A172 (cell line): ENCODE measurements at places on chromosomes 2 and 18. TPM values are rescaled to one million over a fixed set of nuclear protein-coding genes. Genes with fewer than 3 reads are reported as not detected.

DNA sequence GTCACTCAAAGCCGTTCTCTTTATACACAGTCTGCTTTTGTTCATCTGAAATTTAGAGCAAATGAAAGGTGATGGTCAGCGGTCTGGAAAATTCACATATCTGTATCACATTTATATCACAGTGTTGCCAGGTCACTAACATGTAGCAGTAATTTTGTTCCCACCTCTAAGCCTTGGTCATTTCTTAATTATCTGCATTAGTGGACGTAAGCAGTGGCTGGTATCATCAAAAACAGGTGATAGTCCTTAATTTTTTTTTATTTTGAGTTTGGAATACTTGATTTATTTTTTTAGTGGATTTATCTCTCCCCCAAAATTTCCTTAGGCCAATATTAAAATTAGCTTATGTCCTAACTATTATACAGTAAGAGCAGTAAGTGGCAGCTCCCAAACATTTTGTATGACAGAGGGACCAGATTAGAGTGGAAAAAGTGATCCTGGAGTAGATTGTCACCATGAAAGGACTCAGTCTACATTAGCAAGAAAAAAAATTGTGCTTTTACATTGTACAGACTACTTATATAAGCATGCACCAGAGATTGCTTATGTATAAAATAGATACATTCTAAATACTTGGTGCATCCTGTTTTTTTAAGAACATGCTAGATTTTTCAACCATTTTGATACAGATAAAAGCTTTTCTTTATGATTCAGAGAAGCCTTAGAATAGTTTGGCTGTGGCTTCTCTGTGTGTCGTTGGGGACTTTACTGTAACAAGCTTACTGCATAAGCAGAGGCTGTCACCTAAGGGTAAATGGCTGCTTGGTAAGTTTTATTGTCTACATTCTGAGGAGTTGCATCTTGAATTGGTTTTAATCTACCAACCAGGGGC lies 65.0 kb downstream of the MAPRE2 start:
- DNase-seq, result no peak

DNA sequence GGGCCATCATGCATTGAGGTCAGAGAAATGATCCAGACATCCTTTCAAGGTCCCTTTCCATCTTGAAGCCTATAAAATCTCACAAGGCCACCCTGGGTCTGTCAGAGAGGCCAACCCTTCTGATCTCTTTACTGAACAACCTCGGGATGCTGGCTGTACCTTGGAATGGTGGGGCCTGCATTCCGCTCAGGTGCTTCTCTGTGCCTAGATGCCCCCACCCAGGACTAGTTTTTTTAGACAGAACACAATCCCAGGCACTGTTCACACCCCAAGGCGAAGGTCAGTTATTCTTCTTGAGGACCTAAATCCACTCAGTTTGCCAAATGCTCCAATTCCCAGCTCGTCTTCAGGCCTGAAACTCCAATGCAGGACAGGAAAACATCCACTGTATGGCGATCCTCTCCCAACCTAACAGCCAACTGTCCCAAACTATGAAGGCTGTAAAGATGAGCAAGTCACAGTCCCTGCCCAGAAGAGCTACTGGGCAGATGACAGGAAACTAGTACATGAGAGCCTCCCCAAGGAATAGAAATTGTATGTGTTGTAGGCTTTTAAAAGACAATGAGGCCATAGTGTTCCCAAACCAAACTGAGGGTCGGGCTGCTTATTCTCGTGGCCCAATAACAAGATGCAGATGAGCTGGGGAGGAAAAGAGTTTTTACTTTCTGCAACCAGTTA lies 154.4 kb upstream of the ACAA2 start:
- no peak for DNase-seq

DNA sequence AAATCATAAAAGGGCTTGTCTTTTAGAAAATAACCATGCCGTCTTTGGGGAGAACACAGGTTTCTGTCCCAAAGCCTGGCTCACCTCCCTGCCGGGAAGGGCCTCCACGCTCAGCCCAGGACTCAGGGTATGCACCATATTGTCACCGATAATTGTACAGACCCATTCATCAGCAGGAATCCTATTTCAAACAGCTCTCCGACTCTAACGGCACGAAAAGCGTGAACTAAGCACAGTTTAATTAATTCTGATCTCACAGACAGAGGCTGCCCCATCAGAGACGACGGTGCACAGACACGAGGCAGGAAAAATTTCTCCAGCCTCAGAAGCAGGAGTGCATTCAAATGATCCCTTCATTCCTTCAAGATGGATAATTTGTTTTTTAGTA lies 276.2 kb downstream of the MYCN start:
- DNase-seq, result no peak

DNA sequence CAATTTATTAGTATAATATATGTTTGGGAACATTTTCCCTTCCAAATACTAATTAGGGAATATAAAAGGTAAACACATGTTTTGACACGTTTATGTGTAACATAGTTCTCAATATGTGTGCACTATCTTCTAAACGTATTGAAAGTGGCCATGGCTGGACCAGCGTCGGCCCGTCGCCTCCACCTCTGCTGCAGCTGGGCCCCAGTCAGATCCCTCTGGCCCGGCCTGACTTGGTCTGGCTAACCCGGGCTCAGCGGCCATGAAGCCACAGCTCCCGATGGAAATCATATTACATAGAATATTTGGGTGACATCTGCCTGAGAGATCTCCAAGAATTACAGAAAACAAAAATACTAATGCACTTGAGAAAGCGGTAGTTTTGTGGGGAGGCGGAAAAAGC lies 474.4 kb upstream of the CDH2 start:
- no peak for DNase-seq

DNA sequence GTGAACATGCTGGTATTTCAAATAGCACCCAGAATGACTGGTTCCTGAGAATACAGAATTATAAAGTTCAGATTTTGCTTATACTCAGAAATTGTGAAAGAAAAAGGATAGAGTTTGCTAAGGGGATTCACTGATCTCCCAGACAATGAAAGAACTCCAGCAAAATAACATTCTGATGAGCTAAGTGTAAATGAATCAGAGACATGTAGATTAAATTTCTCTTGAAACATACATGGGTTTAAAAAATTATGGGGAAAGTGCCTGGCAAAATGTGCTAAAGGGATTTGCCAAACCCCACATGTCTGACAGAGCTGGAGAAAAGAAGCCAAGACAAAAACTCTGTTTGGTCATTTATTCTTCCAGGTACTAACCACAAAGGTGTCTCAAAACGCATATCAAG lies 116.3 kb downstream of the FTCDNL1 start:
- no peak for DNase-seq

DNA sequence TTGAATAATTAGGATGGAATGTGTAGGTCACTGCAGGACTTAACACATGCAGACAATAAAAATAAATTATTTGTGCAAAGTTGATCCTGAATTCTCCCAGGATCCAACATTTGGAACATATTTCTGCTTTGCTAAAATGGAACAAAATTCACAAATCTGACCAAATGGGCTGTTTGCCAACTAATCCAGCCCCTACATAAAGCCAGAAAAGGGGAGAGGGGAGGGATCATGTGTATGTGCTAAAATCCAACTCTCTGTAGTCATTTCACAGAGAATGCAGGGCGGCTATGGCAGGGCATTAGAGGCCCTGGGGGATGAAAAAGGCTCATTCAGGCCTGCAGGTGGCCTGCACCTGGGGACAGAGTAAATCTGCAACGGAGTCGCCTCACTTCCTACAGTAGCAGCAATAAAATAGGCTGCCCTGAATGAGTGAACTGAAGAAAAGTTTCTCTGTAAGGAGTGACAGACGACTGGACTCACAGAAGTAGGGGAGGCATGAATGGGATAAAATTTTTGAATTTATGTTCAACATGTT lies 4.0 kb upstream of the ZFP36L2 start:
- DNase-seq, result no peak

SMPD4 gene
- 38.5 and 49.7 TPM in 2 replicates for total RNA-seq

- DNase-seq, result no peak
Measured at GRCh38 chr2:19848029-19848750, 53.6 kb downstream of the TTC32 start.

DNA sequence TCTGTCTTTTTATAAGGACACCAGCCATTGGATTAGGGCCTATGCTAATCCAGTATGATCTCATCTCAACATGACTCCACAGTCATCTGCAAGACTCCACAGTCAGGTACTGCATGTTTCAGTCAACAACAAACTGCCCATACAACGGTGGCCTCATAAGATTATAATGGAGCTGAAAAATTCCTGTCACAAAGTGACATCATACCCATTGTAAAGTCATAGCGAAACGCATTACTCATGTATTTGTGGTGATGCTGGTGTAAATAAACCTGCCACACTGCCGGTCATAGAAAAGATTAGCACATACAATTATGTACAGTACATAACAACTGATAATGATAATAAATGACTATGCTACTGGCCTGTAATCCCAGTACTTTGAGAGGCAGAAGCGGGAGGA lies 102.2 kb downstream of the TEX51 start:
- DNase-seq, result no peak

DNA sequence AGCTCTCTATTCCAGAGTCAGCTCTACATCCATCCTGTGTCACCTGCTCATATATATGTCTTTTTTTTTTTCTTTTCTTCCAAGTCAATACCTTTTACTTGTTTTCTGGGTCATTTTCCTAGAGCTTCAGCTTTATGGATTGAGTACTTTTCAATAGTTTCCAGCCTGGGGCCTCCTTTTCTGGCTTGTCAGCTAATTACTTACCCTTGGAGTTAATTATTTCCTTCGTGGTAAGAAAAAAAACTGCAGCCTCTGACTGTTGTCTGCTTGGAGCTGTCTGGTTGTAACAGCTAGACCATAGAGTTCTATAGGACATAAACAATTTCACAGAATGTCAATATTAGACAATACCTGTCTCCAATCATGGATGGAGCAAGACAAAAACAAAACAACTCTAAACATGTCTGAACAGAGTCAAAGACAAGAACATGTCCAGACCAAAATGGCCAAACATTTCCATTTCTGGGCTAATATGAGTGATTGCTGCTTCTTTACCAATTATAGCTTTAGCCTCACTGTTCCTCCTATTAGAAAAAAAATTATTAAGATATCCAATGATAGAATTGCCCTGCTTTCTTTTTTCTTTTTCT lies 643.1 kb downstream of the SLC4A3 start:
- no peak for DNase-seq
